HFFc6 (cell line): ENCODE measurements at places on chromosomes 7 and 10.

DNA sequence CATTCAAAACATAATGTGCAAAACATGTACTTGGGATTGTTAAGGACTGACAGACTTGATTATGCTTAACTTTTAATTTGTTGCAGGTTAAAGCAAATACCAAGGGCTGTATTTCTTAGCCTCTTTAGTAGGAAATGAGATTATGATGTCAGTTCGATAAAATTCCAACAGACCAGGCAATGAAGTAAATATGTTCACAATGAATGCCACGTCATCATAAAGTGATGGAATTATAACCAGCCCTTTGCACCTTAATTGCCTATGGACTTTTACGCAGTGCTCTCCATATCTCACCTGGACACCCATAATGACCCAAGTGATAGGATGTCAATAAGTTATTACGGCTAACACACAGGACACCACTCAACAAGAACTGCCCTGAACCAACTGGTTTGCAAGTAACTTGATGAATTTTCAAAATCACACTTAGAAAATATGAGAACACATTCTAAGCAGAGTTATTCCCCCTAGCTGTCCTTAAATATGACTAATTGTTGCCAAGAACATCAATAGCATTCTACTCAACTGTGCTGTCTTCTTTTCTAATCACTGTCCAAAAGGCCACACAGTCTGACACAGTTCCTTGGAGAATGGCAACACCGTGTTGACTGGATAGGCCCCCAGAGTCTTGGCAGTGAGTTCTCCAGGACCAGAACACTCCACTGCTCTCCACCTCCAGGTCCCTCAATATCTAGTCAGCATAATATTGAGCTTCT lies 115.0 kb downstream of the CHCHD3 start:
- DNase-seq, result peak; percentile 33

DNA sequence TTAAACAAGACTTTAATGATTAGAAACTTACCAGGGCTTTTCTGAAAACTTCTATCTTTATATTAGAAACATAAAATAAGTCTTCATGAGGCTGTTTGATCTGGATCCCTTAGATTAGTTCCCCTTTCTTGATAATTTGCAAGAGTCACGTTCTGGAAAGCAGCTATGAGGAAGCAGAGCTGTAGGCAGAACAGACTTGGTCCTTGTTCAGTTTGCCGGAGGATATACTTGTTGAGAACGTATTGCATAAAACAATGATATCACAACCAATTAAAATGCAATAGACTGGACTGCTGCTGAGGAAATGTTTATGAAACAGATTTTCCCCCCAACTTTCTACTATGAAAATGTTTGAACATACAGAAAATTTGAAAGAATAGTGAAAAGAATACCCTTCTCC lies 2.8 kb downstream of the SAMD9L start:
- DNase-seq, result peak; percentile 19

- DNase-seq, result no peak
Measured at GRCh38 chr7:111381590-111381989, 180.7 kb downstream of the IMMP2L start.

DNA sequence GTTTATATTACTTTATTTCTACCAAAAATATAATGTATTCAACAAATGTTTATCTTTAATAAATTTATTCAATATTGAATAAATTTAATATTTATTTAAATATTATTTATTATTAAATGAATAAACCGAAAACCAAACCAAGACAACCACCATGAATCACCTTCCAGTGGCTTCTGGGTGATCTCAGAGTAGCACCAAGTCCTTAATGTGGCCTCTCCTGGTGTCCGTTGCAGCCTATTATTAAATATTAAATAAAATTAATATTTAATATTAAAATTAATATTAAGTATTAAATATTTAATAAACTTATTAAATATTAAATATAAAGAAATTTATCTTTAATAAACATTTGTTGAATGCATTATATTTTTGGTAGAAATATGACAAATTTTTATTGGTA lies 143.3 kb upstream of the PLPP4 start:
- DNase-seq, result no peak

- peak; percentile 32 for DNase-seq
Measured at GRCh38 chr7:100745184-100745583, 11.8 kb downstream of the ZAN start.

DNA sequence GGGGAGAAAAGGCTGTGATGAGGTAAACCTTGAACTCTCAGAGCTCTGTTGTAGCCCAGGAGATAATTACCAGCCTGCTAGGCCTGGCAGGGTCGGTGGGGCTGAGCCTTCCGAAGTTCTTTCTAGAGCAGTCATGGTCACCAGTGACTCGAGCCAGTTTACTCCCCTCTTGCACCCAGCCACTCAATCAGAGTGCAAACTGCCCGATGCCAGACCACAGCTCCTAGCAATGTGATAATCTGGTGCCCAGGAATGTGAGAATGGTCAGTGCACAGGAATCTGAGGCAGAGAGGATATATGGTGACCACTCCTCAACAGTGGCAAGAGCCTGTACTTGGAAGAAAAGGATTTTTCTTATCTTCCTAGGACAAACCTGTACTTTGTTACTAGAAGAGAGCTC lies 46.4 kb upstream of the KMT2E start:
- peak; percentile 52 for DNase-seq

GRCh38 chr10:62399211-62399610 lies 25.0 kb downstream of the ZNF365 start:
- peak; percentile 51 for DNase-seq

DNA sequence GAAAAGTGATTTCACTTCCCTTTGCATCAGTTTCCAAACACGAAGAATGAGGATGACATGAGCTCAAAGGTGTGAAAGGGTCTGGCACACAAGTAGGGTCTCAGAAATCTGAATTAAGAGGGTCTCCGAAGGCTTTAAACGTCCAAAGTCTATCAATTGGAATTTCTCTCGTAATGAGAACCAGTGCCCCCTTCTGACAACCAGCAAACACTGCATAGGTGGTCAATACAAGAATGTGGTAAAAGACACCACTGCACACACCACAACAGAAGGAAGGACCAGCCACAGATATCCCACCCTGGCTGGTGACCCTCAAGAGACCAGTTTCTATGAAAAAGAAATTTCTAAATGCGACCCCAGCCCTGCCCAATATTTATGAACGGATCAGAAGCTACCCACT lies 78.1 kb downstream of the CALN1 start:
- DNase-seq, result no peak

DNA sequence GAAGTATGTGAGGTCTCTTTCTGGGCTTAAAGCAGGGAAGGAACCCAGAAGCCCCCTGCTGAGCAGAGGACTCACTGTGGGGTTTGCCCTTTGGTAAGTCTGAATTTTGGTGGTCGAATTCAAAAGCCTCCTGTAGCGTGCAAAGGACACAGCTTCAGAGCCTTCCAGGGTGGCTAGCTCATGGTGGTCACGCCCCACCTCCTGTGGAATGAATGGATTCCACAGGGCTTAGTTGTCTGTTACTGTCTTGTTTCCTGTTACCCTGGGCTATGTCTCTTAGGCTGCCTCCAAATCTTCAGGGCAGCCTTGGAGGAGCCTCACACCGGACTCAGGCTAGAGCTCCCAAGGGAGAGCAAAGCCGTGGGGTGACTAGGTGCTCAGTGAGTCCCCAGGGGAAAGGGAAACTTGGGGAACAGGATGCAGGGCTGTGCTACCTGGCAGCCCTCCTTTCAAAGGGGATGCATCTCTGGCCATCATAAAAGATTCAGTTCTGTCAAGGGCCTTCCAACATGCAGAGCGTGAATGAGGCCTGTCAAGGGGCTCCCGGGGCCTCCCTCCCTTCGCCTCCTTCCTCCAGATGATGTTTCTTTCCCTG lies 211.7 kb downstream of the CCSER2 start:
- peak; percentile 86 for DNase-seq

DNA sequence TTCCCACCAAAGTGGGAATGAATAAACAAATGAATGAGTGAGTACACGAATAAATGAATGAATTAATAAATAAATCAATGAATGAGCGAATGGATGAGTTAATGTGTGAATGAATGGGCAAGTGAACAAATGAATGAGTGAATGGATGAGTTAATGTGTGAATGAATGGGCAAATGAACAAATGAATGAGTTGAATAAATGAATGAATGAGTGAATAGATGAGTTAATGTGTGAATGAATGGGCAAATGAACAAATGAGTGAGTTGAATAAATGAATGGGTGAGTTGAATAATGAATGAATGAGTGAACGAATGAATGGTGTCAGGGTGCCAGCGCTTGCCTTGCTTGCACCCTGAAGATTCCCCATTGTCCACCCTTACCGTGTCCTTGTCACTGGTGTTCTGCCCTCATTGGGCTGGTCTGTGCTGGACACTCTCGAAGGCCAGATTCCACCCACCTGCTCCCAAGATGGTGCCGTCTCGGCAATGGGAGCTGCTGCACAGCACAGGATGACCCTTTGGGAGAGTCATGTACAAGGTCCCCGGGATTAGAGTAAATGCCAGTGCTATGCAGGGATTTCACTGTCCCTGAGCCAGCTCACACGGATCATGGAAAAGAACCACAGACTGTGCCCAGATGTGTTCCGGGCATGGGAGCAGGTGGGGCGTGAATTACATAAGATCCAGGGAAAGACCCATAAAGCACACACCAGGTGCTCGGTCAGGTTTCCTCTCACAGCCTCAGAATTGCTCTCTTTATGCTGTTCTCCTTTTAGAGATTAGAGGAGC lies 83.2 kb downstream of the CAMK1D start:
- DNase-seq, result no peak

DNA sequence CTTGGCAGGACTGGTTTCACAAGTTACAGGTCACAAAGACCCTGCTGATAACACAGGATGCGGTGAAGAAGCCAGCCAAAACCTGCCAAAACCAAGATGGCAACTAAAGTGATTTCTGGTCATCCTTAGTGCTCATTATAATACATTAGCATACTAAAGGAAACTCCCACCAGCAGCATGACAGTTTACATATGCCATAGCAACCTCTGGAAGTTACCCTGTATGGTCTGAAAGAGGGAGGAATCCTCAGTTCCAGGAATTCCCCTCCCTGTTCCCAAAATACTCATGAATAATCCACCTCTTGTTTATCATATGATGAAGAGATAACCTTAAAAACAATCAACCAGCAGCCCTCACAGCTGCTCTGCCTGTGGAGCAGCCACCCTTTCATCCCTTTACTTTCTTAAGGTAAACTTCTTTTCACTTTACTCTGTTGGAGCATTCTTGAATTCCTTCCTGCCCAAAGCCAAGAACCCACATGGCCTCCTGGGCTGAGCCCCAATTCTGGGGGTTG lies 21.9 kb downstream of the DPY19L1 start:
- no peak for DNase-seq

GRCh38 chr7:9407816-9408215 lies 974.4 kb downstream of the NXPH1 start:
- no peak for DNase-seq

DNA sequence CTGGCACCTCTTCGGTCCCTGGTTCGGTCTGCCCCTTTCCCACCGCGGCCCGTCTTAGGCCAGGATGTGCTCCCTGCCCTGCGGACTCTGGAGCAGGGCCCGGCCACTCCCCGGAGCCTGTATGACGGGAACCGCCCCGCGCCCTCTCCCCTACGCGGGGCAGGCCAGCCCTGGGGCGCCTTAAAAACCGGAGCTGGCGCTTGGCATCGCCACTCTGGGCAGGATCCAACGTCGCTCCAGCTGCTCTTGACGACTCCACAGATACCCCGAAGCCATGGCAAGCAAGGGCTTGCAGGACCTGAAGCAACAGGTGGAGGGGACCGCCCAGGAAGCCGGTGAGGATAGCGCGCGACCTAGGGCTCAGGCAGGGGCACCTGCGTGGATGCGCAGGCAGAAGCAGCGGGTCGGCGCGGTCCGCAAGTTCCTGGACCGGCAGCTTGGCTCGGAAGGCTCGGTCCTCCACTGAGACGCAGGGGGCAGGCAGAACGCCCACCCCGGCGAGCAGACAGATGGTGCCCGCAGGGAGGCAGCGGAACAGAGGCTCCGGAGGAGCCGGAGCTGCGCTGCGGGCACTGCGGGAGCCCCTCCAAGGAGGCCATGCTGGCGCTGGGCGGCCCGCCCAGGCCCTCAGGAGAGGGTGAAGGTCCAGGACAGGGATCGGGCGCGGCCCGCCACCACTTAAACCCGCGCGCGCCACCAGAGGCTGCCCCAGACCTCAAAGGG lies at the start of gene ADIRF:
Gene ADIRF (plus strand): TSS at position 212 of the 723 bp plus-strand sequence. CDS start 63 bp downstream, at position 275.
- DNase-seq, result no peak

GRCh38 chr7:149879766-149880637 lies 6.2 kb downstream of the ATP6V0E2 start:
- DNase-seq, result no peak

- DNase-seq, result peak; percentile 32
Measured at GRCh38 chr10:113540845-113541548, 11.9 kb upstream of the HABP2 start.

- DNase-seq, result no peak
Measured at GRCh38 chr7:46214526-46214925, 293.5 kb upstream of the IGFBP3 start.

DNA sequence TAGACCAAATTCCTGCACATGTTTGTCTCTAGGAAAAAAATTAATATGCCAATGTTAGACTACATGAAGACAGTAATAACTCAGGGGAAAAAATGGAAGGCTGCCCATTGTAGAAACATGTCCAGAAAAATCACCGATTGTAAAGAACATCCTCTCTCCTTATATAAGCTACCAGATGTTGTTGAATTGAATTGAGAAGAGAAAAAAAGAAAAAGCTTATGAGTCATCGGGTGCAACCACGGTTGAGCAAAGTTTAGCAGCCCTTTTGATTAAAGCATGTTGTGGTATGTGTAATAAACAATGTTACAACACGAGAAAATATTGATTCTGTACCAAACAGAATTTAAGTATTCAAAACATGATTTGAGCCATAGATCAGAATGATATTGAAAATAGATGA lies 102.3 kb upstream of the ARHGAP21 start:
- peak; percentile 57 for DNase-seq

DNA sequence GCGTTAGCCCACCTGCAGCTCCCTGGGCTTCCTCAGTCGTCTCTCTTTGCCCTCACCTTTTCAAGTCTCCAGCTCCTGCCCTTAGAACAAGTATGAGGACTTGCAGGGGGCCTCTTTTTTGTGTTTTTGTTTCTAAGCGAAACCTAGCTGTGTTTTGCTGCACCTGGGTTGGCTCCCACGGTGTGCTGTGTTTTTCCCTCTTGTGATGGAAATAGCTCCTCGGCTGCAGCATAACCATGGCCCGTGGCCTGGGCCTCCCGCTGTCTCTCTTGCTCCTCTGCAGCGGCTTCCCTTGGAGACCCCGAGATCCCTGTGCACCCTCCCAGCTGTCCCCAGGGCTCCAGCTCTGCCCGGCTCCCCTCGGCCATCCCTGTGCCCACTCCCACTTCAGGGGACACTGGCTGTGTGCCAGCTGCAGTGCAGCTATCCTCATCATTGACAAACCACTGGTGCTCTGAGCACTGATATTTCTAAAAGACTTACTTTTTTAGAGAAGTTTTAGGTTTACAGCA lies 75.6 kb upstream of the TCERG1L start:
- DNase-seq, result no peak

DNA sequence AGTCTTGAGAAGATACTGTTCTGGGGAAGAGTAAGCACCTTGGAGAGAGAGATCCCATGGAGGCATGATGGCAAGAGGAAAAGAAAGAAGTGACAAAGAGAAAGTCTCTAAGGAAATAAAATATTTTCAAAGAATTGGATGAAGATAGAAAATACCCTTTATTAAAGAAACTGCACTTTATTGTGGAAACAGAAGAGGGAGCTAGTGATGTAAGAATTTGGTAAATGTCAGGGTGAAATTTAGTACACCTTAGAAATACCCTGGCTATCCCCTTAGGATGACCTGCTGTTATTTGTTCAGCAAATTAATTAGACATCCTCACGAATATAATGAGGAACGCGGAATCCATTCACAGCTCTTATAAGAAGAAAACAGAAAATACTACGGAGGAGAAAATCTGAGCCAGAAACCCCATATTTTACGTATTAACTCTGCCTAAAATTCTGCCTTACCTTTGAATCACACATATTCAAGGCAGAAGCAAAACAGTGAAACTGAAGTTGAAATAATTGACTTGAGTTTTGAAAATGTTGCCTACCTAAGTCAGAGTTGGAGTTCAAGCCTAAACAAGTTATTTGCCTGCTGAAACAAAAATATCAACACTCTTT lies 90.7 kb downstream of the TFPI2 start:
- DNase-seq, result no peak
